T-helper 17 cell (primary cell): ENCODE measurements at places on chromosomes 1 and 21. TPM values are rescaled to one million over a fixed set of nuclear protein-coding genes. Genes with fewer than 3 reads are reported as not detected.

Gene PTGER3
- total RNA-seq = 0.86 TPM

Gene LEMD1
- total RNA-seq = not detected

GRCh38 chr21:33111577-33111976 lies 41.6 kb downstream of the OLIG1 start:
- peaks cover 16% of the 10 kb centered on the region for H3K4me1 ChIP-seq
- H3K27me3 ChIP-seq = peaks cover 53% of the 10 kb centered on the region
- H3K36me3 ChIP-seq = peaks cover 2% of the 10 kb centered on the region
- DNase-seq = no peak

DNA sequence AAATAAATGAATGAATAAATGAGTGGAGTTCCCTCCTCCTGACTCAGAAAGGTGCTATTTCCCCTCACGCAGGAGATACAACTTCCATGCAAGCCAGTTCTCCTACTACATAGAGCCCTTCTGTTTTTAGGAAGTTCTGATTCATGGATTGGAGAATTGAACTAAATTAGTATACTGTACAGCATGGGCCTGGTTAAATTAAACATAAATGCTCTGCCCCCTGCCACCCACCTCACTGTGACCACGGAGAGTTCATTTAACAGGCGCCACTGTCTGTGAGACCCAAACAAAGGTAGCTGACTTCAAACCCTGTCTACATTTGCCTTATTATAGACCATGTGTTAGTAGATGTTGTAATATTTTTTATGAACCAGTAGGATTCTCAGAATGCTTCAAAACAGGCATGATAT lies 9.1 kb upstream of the IRF2BP2 start:
- H3K27me3 ChIP-seq = no peaks in the 10 kb centered on the region
